ENCODE measurements at places on chromosomes 2 and 18.

DNA sequence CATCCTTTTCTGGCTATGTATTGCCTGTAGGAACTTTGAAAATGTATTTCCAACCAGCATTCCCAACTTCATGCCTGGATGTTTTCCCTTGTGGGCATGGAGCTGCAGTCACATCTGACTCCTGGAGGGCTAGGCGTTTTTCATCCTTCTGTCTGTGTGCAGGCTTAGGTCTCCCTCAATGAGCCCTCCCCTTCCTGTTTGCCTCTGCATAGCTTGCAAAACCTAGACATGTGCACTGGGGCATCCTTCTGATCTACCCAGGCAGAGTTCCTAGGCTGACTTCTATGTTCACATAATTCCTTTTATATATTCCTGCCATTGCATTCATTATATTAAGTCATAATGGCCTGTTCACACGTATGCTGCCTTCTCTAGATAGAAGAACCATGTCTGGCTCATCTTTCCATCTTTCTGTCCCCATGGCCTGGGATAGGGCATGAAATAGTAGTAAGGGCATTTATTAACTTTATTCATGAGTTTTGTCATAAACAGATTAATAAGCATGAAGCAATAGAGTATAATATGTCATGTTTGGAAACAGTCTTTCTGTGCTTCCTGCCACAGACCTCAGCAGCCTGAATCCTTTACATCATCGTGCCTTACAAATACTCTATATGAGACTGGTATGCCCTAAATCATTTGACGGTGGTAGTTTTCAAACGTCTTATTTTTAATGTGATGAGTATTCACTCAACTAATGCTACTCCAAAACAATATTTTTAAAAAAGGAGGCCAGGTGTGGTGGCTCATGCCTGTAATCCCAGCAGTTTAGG, 195.6 kb downstream of the TGIF1 start:
- no peak for DNase-seq

DNA sequence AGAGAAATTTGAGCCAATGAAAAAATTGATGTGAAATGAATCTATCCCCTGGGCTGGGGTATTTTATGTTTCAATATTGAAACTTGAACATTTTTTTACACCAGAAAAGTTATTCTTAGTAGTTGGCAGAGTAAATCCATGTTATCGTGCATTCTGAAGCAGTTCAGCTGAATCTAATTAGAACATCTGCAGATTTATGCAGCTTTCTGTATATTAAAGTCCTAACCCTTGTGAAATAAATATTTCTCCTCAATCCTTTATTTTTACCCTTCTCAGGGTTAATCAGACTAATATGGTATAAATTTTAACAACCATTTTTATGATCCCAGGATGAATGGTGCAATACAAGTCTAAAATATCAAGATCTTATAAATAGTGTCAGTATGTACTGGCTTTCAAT, 69.5 kb downstream of the CDH20 start:
- no peak for DNase-seq

- DNase-seq: no peak
Observed at GRCh38 chr2:138294451-138294850, 207.1 kb upstream of the SPOPL start.

DNA sequence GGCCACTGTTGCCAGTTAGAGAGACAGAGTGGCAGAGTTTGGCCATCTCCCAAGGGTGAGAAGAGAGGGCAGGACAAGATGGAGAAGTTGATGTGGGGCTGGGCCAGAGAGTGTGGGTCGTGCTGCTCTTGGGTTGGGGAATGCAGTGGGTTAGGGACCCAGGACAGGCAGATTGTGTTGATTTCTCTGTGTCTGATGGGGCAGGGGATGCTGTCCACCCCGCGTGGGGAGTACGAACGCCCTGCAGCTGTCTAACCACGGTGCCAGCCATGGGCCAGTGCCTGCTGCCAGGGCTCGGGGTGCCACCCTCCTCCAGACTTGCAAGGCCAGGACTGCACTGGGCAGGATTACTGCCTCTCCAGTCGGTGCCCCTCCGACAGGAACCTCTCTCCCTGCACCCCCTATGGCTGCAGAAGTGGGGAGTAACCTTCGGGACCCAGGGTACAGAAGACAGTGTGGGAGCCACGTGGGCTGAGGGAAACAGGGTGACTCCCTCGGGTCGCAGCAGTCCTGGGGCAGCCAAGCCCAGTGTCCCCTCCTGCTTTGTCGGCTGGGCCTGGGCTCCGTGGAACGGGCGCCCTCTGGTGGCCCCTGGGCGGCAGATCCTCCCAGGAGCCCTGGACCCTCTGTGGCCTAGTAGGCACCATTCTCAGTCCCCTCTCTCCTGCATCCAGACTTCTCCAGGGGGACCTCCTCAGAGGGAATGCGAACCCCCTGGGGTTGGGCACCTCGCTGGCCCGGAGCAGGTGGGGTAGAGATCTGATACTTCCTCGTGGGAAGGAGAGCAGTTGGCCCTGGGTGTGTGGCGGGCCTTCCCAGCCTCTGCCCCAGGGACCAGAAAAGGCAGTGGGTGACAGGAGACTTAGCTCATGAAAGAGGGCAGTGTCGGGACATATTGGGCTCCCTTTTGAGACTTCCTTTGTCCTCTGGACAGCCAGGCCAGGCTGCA, 2.7 kb downstream of the GPC1 start:
- DNase-seq: peak; percentile 38

DNA sequence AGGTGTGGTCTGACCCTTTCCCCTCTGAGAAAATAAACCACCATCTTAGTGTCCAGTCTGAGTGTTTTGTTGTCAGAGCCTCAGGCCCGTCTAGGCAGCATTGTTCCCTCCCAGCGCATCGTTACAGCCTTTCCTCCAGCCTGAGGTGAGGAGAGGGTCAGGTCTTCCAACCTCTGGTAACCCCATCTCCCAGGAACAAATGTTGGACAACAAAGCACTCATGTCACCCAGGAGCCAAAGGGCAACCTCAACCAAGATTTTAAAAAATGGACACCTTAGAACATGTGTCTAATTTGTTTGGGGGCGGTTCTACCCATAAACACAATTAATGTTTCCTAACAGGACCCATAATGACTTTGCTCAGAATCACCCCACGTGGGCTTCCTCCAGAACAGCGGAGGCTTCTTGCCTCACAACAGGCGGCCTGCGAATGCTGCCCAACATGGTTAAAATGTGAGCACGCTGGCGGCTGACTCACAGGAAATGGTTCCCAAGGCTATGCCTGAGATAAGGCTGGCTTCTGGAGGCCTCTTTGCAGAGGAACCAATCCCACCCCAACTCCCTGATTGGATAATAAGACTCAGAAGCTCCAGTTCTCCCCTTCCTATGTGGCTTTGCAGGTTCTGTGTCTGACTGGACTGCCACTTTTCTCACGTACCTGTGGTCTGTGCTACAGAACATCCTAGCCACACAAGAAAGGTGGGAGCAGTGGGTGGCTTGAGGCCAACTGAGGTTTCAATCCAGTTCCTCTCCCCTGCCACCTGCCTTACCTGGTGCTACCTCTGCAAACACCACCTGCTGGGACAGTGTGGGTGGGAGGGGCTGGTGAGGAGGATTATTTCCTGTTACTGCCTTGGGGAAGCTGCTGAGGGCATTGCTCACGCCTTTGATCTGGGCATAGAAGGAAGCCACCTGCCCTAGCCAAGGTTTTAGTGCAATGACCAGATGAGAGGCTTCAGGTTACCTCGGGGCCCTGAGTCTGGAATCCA, 108.8 kb downstream of the B3GNT2 start:
- no peak for DNase-seq

DNA sequence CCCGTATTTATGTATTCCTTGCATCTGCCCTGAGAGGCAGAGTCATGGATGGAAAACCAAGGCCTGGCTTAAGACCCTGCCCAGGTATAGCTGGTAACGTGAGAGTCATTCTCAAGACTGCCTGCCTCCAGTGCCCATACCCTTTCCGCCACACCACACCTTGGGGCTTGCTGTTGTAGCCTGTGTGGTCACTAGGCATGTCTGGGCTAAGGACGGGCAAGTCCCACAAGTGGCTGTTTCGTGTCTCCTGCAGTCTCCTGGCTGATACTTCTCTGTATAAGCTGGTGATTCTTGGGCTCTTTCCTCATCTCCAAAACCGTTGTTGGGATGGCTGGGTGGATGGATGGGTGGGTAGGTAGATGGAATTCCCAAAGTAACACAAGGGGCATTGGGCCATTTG, 269.8 kb downstream of the KLHL29 start:
- DNase-seq: no peak

GRCh38 chr2:71003966-71004755, 9.5 kb upstream of the TEX261 start:
- DNase-seq: no peak

DNA sequence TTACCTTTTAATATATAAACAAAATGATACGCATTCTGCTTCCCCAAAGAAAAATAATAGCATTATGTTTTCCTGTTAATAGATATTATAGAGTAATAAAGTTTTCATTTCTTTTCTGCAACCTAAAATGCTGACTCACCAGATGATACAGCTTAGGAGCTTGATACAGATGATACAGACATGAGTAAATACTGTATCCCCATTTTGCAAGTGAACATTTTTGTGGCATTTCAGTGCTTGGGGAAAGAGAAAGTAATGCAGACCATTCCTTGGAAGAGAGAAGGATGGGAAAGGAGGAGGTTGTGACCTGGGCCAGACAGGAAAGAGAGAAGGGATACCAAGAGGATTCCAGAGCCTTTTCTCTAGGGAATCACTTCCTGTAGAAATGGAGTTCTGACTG, 97.5 kb upstream of the FSHR start:
- no peak for DNase-seq

- no peak for DNase-seq
Observed at GRCh38 chr2:239273280-239274234, 127.3 kb downstream of the HDAC4 start.

DNA sequence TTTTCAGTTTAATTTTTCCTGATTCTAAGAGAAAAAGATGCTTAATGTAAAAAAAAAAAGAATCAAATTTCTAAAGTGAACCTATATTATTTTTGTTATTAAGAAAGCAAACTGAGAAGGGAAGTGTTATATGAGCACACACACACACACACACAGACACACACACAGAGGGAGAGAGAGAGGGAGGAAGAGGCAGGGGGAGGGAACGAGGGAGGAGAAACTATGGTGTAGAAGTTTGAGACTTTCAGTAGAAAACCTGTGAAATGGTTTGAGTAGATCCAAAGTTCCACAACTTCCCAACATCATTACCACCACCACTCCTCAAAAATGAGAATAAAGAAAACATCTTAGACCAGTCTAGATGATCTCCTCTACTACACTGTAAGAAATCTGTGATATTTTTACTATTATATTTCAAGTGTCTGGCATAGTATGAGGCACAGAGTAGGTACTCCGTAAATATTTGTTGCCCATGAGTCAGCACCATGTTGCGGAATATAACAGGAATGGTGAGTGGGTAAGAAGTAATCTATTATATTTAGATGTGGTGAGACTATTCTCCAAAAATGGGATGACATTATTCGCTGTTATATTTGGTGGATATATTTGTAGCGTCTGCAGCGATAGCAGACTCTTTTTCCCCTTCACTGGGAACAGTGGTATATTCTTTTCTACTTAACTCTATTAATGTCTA, 149.4 kb upstream of the DNMT3A start:
- DNase-seq: no peak

- no peak for DNase-seq
Observed at GRCh38 chr2:53275743-53276142, 491.9 kb upstream of the CHAC2 start.

DNA sequence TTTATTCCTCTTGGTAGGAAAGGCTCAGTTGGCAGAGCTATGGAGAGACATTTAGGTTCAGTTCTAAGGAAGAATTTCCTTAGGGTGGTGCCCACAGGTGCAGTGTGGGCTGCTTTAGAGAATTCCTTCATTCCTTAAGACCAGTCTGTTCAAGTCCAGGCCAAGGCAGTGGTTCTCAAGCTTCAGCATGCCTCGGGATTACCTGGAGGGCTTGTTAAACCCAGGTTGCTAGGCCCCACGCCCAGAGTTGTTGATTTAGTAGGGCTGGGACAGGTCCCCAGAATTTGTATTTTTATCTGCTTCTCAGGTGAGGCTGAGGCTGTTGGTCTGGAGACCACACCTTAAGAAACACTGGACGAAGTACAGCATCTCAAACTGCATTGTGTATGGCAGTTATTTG, 68.9 kb downstream of the CERS6 start:
- no peak for DNase-seq

DNA sequence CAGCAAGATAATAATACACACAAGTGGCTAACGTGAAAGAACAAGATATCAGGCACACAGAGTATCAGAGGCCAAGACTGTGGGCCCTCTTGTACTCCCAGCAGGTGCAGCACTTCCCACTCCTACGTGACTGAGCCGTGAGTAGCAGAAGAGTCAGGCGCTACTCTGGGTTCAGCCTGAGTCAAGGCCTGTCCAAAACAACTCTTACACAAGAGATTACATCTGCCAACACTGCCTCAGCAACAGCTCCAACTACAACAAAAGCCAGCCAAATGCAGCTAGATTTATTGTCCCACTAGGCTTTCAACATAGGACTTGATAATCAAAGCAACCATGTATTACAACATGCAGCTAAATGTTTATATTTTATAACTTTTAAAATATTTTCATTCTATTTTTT, 56.2 kb downstream of the ITSN2 start:
- no peak for DNase-seq

- no peak for DNase-seq
Observed at GRCh38 chr2:46924608-46925007, 9.0 kb upstream of the MCFD2 start.

GRCh38 chr2:107822302-107822701, 4.4 kb upstream of the RGPD4 start:
- DNase-seq: no peak

- DNase-seq: no peak
Observed at GRCh38 chr2:41966431-41966893, 81.4 kb upstream of the PKDCC start.
